ENCODE measurements at places on chromosomes 6 and 20. TPM values are rescaled to one million over a fixed set of nuclear protein-coding genes. Genes with fewer than 3 reads are reported as not detected.
A peak's percentile ranks its signal among the peaks of the same experiment; 100 is the strongest.

DNA sequence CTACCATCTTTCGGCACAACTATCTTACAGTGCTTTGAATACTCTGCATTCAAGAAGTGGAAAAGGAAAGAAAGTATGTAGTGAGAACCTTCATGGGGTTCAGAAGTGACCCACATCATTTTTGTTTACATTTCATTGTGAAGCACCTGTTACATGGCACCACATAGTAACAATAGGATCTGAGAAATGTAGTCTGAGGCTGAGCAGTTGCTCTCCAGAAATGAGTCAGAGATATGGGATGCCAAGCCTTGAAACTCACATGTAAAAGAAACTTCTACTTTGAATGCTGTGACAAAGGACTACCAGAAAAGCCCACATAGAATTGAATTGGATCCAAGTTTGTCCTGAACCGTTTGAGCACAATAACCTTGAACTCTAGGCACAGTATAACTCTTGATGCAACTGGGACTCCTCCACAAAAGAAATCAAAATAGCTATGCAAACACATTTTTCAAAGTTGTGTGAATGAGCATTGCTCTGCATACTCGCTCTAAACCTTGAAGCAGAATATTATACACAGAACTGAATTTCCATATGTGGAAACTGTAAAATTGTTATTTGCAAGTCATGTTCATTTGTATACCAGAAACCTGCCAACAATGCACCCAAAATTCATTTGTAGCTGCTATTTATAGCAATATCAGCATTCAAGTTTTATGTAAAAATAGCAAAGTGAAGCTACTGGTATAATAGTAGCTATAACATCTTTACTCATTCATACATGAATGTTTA, 400.9 kb upstream of the POU3F2 start:
- DNase-seq, result no peak
- H3K4me3 ChIP-seq, result no peak overlapping the region

The DEFB115 gene
- not detected for total RNA-seq

The FAM83B gene
- total RNA-seq, result 17.4 TPM

DNA sequence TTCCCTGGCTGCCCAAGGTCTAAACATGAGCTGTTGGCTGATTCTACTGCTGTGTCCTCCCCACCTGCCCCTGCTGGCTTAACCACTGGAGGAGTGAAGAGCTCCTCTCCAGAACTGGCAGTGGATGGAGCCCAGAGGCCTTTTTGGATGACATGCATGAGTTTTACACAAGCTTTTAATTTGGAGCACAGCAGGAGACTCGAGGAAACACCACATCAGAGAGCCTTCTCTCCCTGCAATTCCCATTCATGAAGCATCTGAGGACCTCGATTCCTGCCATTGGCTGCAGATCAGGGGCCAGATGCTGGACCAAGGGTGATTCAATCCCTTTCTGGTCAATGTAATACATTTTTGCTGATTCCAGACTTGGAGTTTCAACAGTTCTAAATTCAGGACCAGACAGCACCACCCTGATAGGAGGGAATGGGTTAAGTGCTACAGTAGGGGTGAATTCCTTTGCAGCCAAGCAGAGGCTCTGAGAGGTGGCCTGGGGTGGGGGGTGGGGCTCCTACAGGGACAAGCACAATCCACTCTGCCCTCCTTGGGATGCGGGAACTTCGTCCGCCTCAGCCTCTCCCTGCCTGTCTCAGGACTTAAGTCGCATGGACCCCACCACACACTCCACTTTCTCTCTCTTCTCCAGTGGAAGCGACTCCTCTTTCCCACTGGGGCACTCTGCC, 599 bp upstream of the PSORS1C1 start:
- DNase-seq, result no peak
- H3K36me3 ChIP-seq, result no peaks in the 10 kb centered on the region
- peaks cover 1% of the 10 kb centered on the region for H3K4me1 ChIP-seq
- no peak overlapping the region for H3K4me3 ChIP-seq

DNA sequence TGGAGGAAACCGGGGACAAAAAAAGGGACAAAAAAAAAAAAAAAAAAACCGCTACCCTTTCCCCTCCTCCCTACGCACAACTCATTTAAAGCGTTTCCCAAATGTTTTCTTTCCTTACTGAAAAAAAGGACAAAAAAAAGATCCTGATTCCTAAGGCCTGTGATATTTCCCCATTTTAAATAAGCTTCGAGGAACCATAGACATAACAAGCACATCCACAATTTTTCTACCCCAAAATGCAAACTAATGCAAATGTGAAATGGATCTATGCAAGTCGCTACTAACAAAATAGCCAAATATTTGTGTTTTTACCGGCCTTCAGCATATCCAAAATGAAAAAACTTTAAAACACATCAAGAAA, 1.4 kb upstream of the ZNF217 start:
- H3K4me3 ChIP-seq, result peak overlapping the region; percentile 76
- peaks cover 48% of the 10 kb centered on the region for H3K4me1 ChIP-seq
- DNase-seq, result no peak
- peak overlapping the region; percentile 99 for H3K27ac ChIP-seq
- H3K36me3 ChIP-seq, result no peaks in the 10 kb centered on the region

GRCh38 chr6:28711788-28712341, 186.2 kb downstream of the GPX5 start:
- H3K4me3 ChIP-seq, result no peak overlapping the region
- no peak for DNase-seq
- H3K36me3 ChIP-seq, result peaks cover 12% of the 10 kb centered on the region
- H3K27me3 ChIP-seq, result peaks cover 22% of the 10 kb centered on the region

The MYT1 gene
- 1.9 TPM for total RNA-seq

GRCh38 chr6:19317431-19317986, 519.7 kb upstream of the ID4 start:
- no peaks in the 10 kb centered on the region for H3K36me3 ChIP-seq
- H3K27me3 ChIP-seq, result no peaks in the 10 kb centered on the region
- DNase-seq, result no peak
- H3K27ac ChIP-seq, result no peak overlapping the region
- no peak overlapping the region for H3K4me3 ChIP-seq

The GTSF1L gene
- not detected for total RNA-seq

The HLA-DQA1 gene
- not detected for total RNA-seq

The CRISP3 gene
- not detected for total RNA-seq

The MOCS1 gene
- 17.5 TPM for total RNA-seq
